Stimulated activated CD4-positive, alpha-beta T cell treated with anti-CD3 and anti-CD28 coated beads, Interleukin-12 subunit alpha, Interleukin-12 subunit beta, amount 100 ng/mL, for 24 hours (primary cell): ENCODE measurements at places on chromosomes 2 and 18.

- no peak for DNase-seq
Observed at GRCh38 chr18:37450434-37451132, 115.0 kb downstream of the CELF4 start.

DNA sequence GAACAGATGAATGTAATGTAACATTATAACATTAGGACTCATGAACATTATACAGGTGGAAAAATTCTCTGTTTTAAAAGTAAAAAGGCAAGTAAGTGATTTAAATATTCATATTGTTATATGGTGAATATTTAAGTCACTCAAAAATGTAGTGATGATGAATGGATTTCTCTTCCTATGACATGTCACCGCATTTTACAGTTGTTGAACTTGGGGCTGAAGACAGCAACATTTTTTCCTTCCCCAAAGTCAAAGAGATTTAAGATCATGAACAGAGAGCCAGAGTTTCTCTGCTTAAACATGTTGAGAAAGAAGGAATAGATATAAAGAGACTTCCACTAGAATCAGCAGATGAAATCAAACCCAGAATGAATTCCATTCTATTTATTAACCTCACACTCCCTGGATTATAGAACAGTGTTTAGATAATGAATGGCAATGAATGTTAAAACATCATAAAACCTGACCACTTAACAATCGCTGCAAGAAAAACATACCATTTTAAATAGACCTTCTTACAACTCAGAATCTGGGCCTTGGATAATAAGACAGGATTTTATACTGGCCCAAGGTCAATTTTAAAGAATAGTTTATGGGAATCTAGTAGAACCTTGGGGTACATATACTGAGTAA lies 163.6 kb upstream of the SIX2 start:
- DNase-seq: no peak

DNA sequence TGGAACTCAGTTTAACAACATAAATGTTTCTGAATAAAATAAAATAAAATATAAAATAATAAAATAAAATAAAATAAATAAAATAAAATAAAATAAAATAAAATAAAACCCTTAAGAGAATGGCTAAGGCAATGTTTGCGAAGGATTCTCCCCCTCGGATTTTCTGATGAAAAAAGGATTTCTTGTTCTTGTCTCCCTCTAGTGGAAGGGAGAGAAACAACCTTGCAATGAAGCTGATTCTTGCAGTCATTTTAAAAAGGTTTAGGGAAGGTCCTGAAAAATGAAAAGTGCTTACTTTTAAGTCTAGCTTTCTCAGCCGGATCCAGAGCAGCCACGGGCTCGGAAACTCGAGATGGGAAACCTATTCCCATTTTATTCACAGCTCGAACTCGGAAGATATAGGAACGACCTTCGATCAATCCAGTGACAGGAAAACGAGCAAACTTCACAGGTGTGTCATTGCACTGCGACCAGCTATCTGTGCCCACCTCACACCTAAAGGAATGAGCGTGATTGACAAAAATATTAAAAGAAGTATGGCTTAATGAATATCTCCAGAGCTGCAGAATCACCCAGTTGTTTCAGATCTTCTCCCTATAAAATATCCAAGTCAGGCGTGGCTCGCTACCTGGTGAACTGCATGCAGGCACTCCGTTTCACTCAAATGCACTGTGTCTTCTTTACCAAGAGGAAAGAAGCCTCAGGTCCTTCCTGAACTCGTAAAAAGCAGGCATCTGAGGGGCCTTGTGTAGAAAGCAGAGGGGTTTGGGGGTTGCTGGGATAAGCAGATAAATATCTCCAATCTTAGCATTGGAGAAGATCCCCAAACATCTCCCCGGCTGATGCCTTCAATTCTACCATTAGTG lies 68.1 kb downstream of the MYOM1 start:
- no peak for DNase-seq

GRCh38 chr2:603427-603826 lies 73.8 kb downstream of the TMEM18 start:
- no peak for DNase-seq

DNA sequence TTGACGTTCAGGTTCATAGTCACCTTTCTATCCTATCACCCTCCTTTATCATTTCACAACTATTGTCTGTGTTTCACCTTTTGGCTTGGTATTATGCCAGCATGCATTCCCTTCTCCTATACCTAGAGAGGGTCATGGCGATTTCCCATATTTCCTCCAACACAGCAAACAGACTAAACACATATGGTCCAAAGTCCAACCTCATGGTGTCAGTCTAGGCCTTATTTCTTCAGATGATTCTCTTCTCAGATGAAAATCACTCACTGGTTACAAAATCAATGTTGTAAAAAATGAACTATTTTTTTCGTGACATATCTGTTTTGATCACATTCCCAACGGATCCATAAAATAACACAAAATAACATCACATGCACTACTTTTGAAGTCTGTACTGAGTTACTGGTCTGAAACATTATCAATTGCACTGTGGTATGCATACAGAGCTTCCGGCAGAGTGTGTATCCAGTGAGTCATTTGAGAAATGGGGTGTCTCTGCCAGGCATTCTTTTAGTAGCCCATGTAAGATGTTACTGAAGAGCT lies 204.8 kb upstream of the GALNT5 start:
- no peak for DNase-seq

- DNase-seq: no peak
Observed at GRCh38 chr2:139383532-139383931, 603.3 kb upstream of the NXPH2 start.

DNA sequence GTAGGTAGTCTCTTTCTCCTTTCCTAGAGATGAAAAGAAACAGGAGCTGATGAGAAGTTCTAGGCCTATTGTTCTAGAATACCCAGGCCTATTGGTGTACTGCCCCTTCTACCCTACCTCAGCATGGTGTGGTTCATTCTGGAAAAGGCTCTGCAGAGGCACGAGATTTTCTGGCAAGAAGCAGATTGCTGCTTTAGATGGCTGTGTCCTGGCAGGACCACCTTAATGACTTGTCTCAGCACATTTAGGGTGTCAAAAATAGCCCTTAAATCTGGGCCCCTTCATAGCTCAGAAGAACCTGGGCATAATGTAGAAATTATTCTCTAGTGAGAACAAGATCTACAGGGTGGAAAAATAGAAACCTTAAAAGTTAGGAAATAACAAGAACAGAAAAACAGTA lies 87.9 kb downstream of the BCL2L11 start:
- no peak for DNase-seq

- no peak for DNase-seq
Observed at GRCh38 chr18:73421010-73421409, 553.2 kb upstream of the NETO1 start.

DNA sequence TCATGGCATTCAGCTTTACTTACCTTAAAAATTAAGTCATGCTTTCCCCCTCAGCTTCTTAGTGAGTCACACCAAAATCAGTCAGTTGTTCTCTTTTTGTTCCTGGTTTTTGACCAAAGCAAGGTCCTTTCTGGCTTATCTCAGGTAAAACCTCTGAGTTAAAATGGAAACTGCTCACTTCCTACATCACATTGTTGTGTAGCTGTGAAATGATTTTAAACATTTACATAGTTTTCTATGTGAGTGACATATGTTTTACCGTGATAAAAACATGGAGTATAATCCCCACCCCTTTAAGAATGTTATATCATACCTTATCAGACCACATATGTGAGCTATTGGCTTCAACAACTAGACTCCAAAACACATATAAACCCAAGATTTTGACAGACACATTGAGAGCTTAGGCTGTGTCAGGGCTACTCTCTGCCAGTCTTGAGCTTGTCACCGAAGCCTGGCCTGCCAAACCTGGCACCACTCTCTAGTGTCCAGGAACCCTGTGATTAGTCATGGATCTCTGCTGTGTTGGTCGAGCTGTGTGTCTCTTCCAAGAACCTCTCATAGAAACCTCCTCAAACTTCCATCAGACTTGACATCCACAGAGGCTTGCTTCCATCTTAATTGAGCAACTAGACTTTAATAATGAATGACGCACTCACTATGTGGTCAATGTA lies 294.5 kb upstream of the FBXO11 start:
- no peak for DNase-seq

DNA sequence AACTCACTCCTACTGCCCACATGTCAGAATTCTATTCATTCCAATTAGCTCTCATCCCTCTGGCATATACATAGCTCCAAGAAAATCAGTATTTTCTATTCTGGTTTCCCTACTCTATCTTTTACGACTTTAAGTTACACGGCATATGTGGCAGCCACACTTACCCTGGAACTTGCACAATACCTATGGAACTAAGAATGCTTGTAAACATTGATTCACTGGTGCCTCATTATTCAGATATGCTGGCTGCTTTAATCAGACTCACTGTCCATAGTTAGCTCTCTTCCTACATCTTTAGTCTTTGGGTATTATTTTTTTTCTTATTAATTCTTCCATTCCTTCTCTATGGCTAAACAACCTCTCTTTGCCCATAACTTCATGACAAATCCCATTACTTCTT lies 1519.9 kb upstream of the ACVR2A start:
- no peak for DNase-seq

DNA sequence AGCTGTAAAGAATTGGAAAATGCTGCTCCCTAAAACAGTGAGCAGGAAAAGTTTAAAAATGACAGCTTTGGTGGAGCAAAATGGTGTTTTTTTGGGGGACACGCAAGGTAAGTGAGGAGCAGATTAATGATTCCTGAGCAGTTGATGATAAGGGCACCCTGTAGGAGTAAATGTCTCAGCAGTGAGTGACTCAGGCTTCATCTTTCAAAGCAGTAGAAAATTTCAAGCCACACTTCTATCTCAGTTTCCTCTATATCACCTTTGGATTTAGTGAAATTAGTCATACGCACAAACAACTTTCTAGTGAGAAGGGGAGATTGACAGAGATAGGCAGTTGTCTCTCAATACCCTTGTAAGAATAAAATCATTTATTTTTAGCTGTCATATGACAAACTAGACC lies 709.0 kb upstream of the FAM98A start:
- no peak for DNase-seq

- no peak for DNase-seq
Observed at GRCh38 chr2:5453220-5454050, 238.7 kb upstream of the SOX11 start.

- no peak for DNase-seq
Observed at GRCh38 chr2:169119851-169120250, 50.5 kb downstream of the DHRS9 start.

- DNase-seq: no peak
Observed at GRCh38 chr2:12428324-12428723, 288.4 kb upstream of the TRIB2 start.

DNA sequence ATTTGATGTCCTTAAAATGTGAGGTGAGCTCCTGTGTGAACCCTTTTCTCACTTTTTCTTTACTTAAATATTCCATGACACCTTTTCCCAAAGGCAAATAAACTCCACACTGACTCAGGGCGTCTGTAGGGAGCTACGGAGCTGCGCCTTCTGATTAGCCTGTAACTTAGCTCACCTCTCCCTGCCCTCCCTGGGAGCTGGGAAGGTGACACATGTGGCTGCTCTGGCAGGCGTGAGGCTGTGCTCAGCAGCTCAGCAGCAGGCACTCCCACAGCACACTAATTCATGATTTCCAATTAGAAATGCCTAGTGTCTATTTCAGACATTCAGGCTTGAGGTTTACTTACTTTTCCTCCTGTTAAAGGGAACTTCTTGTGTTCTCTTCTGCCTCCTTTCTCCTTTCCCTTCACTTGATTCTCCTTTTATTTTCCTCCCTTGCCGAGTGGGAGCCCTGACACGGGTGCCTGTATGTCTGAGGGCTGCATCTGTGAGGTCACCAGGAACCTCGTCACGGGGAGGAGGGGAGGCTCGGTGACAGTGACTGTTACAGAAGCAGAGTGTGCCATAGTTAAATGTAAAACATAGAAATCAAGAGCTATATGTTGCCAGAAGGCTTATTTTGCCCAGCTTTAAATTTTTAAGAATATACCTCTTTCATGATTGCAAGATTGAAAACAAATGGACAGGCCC lies 437.1 kb downstream of the DCDC2C start:
- DNase-seq: no peak

- DNase-seq: no peak
Observed at GRCh38 chr2:151098841-151099240, 162.8 kb downstream of the RBM43 start.

- no peak for DNase-seq
Observed at GRCh38 chr2:161412346-161412745, 3.8 kb upstream of the TBR1 start.

GRCh38 chr18:39259736-39260135 lies 1694.1 kb upstream of the CELF4 start:
- DNase-seq: no peak

DNA sequence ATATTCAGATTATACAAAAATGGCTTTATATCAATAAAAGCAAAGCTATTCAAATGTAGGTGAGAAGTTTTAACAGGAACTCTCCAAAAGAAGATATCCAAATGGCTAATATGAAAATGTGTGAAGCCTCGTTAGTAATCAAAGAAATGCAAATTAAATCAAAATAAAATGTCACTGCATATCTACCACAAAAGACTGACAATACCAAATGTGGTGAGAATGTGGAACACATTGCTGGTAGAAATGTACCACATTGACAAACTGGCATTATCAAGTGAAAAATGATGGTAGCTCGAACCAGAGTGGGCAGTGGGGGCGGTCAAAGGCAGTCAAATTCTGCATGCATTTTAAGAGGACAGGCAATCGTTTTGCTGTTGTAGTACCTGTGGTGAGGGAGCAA lies 1012.7 kb downstream of the TDRD15 start:
- DNase-seq: no peak
